Stimulated activated CD4-positive, alpha-beta T cell treated with anti-CD3 and anti-CD28 coated beads, Interleukin-4, amount 100 ng/mL, for 48 hours (primary cell): ENCODE measurements at places on chromosomes 16 and 17.

DNA sequence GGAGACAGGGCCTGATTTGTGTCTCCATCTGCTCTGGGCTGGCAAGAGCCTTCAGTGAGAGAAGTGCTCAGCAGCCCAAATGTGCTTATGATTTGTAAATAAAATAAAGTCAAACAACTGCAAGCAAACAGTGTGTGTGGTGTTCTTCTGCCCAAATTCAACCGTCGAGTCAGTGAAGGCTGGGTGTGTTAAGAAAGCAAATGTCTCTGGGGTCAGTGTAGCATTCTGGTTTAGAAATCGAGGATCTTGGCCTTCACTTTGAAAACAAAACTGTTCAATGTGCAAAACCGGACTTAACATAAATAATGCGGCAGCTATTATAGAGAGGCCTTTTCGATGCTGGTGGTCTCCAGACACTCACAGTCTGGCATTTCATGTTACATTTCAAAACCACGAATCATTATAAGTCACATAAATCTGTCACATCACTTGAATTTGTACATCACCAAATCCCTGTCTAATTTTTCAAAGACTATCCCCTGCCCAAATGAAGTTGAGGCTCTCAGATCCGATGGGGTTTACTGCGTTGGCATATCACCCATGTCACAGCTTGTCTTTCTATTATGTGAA, 158.6 kb upstream of the MYOCD start:
- no peak for DNase-seq

- DNase-seq, result no peak
These were observed 11.7 kb downstream of the ERN1 start for GRCh38 chr17:64117981-64118979.

DNA sequence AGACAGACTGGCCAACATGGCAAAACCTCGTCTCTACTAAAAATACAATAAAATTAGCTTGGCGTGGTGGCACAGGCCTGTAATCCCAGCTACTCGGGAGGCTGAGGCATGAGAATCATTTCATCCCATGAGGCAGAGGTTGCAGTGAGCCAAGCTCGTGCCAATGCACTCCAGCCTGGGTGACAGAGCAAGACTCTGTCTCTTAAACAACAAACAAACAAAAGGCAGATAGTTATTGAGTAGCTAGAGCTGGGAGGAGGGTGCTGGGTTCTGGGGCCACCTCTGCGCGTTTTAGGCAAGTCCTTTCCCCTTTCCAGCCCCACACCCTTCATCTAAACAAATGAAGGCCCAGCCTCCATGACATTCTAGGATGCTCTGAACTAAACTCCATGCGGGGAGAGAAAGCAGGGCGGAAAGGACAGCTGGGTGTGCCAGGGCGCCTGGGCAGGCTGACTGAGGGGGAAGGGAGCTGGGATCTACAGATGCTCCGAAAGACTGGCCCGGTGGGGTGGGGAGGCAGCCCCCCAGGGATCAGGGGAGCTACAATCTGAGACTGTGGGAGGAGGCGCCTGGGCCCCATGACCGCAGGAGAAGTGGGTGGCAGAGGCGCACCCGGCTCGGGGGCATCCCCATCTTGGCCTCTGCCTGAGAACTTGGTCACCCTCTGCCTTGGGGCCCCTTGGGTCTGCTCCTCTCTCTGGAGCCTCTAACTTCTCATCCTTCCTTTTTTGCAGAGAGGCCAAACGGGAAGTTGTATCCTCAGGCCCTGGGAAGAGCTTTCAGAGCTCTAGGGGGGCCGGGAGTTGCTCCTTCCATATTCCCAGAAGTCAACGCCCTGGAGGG, 910 bp downstream of the ITGAL start:
- DNase-seq, result peak; percentile 62

DNA sequence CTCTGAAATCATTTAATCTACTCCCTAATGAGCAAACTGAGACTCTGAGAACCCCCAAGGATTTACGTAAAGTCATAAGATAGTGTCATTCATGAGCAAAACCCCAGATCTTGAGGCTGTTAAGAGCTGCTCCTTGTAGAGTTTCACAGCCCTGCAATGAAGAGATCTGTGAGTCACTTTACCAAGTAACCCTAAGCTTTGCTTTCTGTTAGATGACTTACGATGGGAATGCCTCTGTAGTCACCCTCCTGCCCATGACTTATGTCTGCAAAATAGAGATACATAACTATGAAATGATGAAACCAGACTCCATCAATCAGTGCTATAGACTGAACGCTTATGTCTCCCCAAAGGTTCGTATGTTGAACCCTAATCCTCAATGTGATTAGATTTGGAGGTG, 117.7 kb downstream of the HS3ST3A1 start:
- DNase-seq, result no peak
